CD4-positive, alpha-beta T cell treated with Interleukin-15 for 1 hour (primary cell): ENCODE measurements at places on chromosomes 6 and 20.

DNA sequence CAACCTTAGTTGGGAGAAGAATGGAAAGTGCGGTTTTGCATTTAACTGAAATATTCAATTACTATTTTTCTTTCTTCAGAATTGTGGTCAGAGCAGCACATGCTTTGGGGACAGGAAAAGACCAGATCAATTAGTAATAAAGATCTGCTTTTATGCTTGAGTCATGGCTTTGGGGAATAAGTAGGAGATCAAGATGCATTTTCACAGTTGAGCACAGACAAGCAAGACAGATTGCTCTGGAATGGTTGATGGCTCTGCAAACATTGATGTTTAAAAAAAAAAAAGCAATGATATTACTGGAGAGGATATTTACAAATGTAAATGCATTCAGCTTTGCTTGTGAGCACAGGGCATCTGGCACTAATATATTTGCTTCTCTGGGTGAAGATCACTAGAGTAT is 224.4 kb upstream of the SASH1 start:
- no peak for DNase-seq

- DNase-seq: peak; percentile 70
Measured at GRCh38 chr20:1871807-1872458, 23.3 kb upstream of the SIRPA start.

DNA sequence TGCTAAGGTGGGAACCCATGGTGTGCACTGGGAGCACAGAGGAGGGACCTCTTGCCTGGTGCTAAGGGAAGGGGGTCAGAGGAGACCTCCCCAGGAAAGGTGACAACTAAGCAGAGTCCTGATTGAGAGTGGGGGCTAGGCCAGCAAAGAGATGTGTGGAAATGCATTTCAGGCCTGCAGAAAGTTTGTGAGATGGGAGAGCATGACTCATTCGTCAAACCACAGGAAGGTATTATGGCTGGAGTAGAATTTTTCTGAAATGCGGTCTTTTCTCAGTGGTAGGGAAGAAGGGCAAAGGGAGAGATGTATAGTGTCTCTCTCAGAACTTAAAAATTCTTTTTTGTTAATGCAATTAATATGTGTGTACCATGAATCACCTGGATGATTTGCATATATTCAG is 23.6 kb upstream of the EDN1 start:
- no peak for DNase-seq

- no peak for DNase-seq
Measured at GRCh38 chr6:128029826-128030225, 129.0 kb upstream of the THEMIS start.

DNA sequence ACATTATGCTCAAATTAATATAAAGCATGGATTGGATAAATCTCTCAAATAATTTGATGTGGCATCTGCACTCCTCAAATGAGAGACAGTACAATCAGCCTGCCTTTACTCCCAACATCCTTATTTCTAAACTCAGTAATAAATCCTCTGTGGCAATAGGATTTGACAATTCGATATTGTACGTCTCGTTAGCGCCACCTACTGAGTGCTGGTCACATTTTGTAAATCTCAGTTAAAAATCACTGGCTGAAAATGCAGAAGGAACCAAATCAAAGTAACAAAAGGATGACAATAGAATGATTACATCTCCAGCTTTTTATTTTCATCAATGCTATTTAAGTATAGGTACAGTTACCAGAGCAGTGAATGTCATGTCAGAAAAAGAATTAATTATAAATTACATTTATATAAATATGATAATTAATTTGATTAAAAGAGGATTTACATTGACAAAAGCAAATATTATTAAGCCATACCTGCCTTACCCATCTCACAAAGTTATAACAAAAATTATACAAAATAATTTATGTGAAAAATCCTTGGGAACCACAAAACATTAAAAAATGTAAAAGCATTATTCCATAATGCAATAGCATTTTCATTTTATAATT is 20.2 kb upstream of the GJE1 start:
- peak; percentile 33 for DNase-seq

- no peak for DNase-seq
Measured at GRCh38 chr6:69901361-69901760, 35.0 kb downstream of the COL19A1 start.

- no peak for DNase-seq
Measured at GRCh38 chr6:164066766-164067165, 652.2 kb downstream of the QKI start.

- DNase-seq: no peak
Measured at GRCh38 chr20:44572551-44573500, 9.6 kb upstream of the PKIG start.
